ENCODE measurements at places on chromosomes 12 and 14.

- DNase-seq, result no peak
Measured at GRCh38 chr14:98914942-98915341, 357.1 kb downstream of the BCL11B start.

GRCh38 chr14:43175896-43176295 is 1331.2 kb downstream of the FSCB start:
- DNase-seq, result no peak

DNA sequence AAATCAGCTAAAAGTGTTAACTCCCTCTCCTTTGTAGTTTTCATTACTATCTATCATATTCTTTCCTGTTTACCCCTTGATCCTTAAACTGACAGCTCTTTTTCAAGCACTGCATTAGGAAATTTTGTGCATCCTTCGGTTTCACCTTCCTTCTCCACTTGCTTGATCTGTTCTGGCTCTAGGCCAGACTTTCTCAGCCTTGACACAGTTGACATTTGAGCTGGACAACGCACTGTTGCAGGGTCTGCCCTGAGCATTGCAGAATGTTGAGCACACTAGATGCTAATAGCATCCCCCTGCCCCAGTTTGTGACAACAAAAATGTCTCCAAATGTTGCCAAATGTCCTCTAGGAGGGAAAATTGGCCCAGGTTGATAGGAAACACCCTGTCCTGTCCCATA is 75.4 kb upstream of the KCNJ8 start:
- DNase-seq, result no peak

- DNase-seq, result no peak
Measured at GRCh38 chr12:124915239-124916236, 1.1 kb upstream of the UBC start.

DNA sequence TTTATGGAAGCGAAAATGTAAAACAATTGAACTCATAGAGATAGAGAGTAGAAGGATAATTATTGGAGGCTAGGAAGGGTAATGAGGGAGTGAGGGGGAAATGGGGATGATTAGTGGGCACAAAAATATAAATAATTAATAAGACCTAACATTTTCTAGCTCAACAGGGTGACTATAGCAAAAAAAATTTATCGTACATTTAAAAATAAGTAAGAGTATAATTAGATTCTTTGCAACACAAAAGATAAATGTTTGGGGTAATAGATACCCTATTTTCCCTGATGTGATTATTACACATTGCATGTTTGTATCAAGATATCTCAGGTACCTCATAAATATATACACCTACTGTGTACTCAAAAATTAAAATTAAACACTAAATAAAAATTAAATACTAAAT is 1070.0 kb downstream of the LRFN5 start:
- DNase-seq, result no peak

DNA sequence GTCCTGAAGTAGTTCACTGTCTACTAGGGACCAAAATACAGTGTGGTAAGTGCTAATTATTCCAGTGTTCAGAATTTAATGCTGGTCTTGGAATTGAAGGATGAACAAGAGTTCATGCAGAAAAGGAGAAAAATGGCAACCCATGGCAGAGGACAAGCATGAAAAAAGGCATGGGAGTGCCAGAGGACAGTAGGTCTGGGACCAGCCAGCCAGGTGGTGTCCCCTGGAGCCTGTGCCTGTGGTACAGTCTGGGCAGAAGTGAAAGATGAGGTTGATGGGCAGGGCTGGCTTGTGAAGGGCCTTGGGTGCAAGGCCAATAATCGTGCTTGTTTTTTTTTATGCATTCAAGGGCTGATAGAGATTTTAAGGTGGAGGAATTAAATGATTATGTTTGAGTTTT is 21.0 kb downstream of the C12orf75 start:
- DNase-seq, result no peak

- DNase-seq, result no peak
Measured at GRCh38 chr14:53034036-53034435, 83.2 kb upstream of the FERMT2 start.

DNA sequence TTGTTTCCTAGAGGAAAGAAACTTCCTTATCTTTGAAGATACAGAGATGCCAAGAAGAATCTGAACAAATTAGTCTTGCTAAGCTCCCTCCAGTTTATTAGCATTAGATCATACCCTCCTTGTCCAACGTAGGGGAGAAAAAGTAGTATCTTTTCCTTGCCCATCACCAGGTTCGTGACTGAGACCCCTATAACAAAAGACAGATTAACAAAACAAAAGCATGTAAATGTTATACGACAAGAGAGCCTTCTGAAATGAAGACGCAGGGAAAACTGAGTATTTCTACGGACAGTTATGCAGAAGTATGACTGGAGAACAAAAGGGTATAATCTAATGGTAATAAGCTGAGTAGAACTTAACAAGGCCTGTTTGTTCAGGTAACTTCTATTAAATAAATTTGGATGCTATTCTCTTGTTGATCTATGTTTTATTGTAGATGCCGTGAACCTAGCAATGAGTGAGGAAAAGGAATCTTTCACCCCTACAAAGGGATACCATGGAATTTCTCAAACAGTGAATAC is 2.9 kb upstream of the CLEC7A start:
- no peak for DNase-seq
